ENCODE measurements at places on chromosomes 3 and 15.

DNA sequence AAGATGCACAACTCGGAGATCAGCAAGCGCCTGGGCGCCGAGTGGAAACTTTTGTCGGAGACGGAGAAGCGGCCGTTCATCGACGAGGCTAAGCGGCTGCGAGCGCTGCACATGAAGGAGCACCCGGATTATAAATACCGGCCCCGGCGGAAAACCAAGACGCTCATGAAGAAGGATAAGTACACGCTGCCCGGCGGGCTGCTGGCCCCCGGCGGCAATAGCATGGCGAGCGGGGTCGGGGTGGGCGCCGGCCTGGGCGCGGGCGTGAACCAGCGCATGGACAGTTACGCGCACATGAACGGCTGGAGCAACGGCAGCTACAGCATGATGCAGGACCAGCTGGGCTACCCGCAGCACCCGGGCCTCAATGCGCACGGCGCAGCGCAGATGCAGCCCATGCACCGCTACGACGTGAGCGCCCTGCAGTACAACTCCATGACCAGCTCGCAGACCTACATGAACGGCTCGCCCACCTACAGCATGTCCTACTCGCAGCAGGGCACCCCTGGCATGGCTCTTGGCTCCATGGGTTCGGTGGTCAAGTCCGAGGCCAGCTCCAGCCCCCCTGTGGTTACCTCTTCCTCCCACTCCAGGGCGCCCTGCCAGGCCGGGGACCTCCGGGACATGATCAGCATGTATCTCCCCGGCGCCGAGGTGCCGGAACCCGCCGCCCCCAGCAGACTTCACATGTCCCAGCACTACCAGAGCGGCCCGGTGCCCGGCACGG, 991 bp downstream of the SOX2 start:
- no peak for DNase-seq

DNA sequence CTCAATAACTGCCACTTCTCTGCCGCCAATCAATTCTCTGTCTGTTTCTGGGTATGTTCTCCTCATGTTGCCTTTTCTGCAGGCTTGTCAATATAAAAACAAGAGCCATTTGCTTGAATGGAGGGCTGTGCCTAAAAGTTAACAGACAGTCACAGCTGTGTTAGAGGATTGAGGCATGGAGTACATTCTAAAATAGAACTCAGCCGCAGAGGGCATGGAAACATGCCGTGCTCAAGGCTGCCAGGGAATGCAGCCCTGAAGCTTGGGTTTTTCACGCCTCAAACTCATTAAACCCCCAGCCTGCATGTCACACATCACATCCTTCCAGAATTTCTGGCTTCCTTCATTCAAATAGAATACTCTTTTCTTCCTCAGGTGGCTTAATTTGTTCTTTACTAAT, 166.6 kb downstream of the TPRG1 start:
- no peak for DNase-seq

DNA sequence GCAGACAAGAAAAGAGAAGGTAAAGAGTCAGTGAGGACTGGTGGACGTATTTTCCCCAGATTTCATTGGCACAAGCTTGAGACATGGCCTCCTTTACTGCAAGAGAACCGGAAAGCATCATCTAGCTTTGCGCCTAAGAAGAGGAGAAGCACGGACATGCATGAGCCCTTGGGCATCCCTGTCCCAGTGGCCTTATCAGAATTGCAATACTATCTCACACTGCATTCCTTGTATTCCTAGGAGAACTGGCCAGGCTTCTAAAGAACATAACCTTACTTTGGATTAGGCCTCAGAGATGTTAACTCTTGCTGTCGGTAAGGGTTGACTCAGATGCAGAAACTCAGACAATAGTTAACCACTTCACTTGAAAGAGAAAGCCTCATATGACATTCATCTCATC, 229.5 kb upstream of the PRICKLE2 start:
- DNase-seq, result no peak

DNA sequence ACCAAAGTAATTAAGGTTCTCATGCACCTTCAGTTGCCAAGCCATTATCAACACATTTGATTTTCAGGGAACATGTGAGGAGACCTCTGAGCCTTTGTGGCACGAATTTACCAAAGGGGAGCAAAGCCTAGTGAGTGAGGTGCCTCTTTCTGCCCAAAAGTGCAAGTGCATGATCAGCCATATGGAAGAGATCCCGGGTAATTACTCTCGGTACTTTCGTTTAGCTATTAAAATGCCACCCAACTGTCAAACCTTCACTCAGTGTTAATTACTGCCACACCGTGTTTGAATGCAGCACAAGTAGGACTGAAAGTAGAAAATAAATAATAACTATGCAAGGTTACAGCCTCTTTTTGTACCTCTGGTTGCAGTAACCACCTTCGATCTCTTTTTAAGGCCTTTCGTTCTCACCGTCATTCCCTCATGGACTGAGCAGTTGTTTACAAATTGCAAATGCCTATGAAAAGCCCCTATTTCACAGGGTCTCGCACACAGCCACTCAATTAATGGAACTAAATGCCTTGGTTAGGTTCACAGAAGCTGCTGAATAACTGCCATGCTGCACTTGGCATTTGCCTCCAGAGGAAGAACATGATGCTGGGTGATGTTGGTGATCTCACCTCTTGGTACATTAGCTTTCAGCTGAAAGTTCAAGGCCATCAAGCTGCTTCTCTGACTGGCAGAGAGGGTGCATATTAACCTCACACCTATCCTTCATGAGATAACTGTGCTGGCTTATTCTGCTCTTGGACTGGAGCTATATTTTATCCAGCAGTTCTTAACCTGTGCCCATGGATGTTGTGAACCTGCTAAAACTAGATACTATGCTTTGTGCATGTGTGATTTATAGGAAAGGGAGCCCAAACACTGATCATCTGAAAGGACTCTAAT, 69.9 kb downstream of the TNIK start:
- no peak for DNase-seq

- no peak for DNase-seq
Observed at GRCh38 chr15:55800216-55800615, 57.3 kb upstream of the PRTG start.

GRCh38 chr3:149448331-149448831, 26.1 kb upstream of the TM4SF4 start:
- peak; percentile 26 for DNase-seq
